Activated CD8-positive, alpha-beta T cell treated with anti-CD3 and anti-CD28 coated beads for 36 hours (primary cell): ENCODE measurements at places on chromosomes 1 and 21.
A peak's percentile ranks its signal among the peaks of the same experiment; 100 is the strongest.

GRCh38 chr1:74570797-74571492 is 58.5 kb upstream of the LRRC53 start:
- DNase-seq, result no peak

- DNase-seq, result peak; percentile 94
These were observed 24.1 kb upstream of the ALDH4A1 start for GRCh38 chr1:18926315-18927081.

DNA sequence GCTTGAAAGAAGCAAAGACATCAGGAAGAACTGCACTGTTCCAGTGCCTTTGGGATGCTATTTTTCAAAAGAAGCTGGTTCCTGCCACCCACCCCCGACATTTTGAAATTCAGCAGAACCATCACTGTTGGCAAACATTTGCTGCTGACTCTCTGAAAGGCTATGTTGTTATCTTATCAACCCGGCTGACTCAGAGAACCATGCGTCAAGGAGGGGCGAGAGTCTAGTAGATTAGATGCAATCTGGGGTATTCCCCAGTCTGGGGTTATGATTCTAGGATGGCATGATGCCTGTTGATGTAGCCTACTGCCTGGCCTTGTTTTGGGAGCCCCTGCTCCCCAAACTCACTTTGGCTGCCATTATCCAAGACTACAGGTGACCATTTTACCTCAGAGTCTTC is 267.8 kb upstream of the RUNX1 start:
- DNase-seq, result no peak

- DNase-seq, result peak; percentile 51
These were observed 1.2 kb upstream of the PTTG1IP start for GRCh38 chr21:44874497-44875315.

GRCh38 chr1:32223683-32224082 is 1.5 kb downstream of the EIF3I start:
- DNase-seq, result no peak

- DNase-seq, result no peak
These were observed 48.0 kb downstream of the C1orf87 start for GRCh38 chr1:60025552-60025951.

DNA sequence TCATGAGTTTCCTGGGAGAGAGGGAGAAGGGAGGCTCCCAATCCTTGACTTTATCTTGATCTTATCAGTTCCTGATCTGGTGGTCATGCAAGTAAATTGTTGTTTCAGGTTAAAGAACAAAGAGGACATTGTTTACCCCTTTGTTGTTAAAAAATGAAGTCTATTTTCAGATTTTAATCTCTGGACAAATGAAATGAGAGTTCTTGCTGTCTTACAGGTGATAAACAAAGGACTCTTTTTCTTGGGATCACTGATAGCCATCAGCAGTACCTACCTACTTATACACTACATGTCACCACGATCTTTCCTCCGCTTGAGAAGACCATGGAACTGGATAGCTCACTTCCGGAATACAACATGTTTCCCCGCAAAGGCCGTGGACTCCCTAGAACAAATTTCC is 48.4 kb downstream of the CHML start:
- no peak for DNase-seq

DNA sequence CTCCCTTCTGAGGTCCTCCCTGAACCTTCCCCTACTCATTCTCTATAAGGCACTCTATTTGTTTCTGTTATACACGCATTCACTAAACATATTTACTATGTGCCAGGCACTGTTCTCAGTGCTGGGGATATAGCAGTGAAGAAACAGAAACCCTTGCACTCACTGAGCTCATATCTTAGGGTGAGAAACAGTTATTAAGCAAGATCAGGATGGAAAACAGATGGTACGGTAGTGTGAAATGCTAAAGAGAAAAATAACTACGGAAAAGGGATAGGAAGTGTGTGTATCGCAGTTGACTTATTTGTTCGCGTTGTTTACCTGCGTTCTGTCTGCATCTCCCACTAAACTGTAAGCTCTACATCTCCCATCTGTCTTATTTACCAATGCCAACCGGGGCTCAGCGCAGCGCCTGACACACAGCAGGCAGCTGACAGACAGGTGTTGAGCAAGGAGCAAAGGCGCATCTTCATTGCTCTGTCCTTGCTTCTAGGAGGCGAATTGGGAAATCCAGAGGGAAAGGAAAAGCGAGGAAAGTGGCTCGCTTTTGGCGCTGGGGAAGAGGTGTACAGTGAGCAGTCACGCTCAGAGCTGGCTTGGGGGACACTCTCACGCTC is 572 bp downstream of the CYB5RL start:
- peak; percentile 14 for DNase-seq

DNA sequence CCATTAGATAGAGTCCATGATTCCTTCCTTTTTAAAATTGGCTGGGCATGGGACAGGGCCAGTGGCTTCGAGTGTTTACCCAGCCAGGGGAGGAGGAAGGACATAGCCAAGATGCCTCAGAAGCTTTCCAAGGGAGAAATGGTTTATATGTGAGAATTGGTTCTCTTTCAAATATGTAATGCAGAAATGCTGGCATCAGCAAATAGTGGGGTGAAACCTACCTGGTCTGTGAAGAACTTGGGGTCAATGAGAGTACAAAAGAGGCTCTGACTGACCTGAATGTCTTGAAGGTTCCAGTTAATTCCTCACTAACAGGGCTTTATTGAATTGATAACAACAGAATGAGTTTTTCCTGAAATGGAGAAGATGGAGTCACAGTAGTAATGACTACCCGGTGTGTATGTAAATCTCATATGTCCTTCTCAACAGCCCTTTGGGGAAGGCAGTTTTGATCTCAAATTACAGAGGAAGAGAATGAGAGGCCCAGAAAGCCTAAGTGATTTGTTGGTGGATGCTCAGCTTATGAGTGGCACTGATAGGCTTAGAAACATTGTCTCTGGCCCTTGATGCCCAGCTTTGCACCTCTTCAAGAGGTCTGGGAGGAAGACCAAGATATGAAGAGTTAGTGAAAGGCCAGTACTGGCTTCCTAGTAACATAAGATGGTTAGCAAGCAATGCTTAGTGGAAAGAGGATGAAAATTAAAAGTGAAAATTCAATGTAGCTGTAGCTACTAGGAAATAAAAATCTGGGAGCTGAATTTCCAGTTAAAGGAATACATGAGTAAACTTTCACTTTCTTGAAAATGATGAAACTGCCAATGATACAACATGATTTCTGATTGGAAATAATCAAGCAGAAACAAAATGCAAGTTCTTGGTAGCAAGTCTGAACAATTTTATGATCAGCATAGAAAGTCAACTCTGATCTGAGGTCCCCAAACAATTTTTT is 2.7 kb downstream of the ATF3 start:
- no peak for DNase-seq
